ENCODE measurements at places on chromosomes 7 and 10. TPM values are rescaled to one million over a fixed set of nuclear protein-coding genes. Genes with fewer than 3 reads are reported as not detected.
A peak's percentile ranks its signal among the peaks of the same experiment; 100 is the strongest.

The BMPR1A gene
- 76.2 TPM for total RNA-seq

The MYPN gene
- total RNA-seq: not detected

- no peak for DNase-seq
Observed at GRCh38 chr10:80702143-80702542, 164.4 kb downstream of the SH2D4B start.

GRCh38 chr10:32972929-32973328 lies 14.9 kb upstream of the ITGB1 start:
- no peak for DNase-seq

DNA sequence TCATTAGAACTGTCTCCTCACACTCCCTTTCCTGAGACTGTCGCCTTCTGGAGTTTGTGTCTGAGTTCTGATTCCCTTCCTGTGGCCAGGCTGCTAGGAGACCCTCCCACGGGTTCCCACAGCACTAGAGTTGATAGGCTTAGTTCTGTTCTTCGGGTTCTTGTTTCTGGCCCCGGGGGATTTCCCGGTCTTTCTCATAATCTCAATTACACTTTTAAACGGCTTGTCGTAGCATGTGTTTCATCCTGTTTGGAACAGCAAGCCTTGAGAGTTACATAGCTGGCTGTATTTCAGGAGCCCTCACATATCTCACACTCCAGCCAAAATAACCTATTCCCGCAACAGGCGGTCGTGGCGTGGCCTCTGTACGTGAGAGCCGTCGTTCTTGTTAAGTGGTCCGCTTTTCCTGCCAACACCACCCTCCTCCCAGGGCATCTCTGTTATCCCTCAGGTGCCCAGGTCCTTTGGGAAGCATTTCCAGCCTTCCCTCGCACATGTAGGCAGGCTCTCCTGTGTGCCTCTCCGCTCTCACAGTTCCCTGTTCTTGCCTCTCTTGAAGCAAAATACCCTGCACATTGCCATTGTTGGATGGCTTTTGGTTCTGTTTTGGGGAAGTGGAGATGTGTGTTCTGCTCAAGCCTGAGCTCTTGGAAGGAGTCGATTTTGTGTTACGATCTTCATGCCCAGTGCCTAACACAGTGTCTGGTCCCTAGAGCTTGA lies 46.0 kb downstream of the CDC123 start:
- DNase-seq: no peak

DNA sequence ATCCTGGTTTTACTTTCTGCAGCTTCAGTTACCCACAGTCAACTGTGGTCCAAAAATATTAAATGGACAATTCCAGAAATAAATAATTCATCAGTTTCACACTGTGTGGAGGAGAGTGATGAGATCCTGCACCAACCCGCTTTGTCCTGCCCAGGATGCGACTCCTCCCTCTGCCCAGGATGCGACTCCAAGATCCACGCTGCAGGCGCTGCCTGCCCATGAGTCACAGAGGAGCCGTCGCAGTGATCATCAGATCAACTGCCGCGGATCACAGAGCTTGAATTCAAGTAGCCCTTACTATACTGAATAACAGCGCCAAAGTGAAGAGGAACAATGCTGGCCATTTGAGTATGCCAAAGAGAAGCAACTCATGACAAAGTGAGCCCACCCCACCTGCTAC lies 61.5 kb downstream of the GRB10 start:
- peak; percentile 35 for DNase-seq

Measured in neural progenitor cell (in vitro differentiated cells).